ENCODE measurements at places on chromosomes 7 and 10.

- no peak for DNase-seq
Measured at GRCh38 chr7:83161186-83161585, 1.5 kb downstream of the PCLO start.

GRCh38 chr7:64625114-64626082, 40.5 kb upstream of the ZNF107 start:
- no peak for DNase-seq

- no peak for DNase-seq
Measured at GRCh38 chr10:124300224-124300623, 118.5 kb downstream of the OAT start.

DNA sequence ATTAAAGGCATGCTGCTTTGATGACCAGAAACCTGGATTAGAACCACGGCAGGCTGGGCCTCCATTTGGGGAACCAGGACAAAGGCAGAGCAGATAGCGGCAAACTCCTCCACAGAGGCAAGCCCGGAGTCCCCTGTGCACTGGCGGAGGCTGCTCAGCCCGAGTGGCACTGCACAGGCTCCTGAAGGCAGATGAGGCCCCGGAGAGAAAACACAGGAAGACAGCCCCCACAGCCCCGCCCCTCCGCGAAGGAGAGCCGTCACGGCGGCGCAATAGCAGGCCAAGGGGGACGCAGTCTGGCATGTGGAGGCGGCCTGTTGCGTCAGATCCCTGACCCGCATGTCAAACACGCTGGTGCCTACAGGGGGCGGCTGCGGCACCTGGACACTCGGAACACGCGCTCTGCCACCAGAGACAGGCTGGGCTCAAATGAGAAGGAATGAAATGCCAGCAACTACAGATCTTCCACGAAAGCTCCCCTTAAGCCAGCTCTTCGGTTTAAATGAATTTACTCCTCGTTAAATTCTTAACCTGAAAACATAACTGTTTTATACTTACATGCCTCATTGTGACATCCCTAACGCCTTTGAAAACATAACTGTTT, 128.5 kb downstream of the MAD1L1 start:
- DNase-seq, result peak; percentile 72

- no peak for DNase-seq
Measured at GRCh38 chr7:139648941-139649425, 125.5 kb downstream of the CLEC2L start.

DNA sequence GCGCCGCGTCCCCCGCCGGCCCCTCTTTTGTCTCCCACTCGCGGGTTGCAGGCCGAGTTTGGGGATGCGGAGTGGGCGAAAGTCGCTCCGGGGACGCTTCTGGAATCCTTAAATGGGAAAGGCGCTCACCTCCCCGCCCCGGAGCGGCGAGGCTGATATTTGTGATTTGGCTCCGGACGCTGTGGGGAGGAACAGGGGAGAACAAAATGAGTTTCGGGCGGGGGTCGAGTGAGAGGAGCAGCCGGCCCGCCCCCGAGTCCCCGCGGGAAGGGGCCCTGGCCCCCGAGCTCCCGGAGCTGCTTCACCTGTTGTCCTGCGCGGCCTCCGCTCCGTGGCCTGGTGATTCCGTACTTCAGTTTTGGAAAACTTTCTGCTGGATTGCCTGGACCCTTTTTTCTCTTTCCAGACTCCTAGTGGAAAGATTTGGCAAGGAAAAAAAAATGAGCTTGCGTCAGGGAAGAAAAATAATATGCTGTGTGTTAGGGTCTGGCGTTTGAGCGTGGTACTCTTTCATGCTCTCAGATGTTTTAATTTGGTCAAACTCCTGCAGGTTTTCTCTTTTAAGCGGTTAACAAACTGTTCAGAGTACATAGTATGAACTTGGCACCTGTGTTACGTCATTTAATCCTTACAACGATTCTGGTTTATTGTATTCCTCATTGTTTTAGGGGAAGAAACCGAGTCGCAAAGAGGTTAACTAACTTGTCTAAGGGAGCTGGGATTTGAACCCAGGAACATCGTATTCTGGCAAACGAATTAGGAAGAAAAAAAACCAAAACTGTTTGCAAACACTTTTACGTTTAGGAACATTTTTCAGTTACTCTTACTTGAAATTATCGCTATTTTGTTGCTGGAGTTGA, 924 bp downstream of the BMPR1A start:
- DNase-seq, result no peak

GRCh38 chr7:100119970-100120732, 717 bp downstream of the CNPY4 start:
- DNase-seq, result peak; percentile 69

- DNase-seq, result no peak
Measured at GRCh38 chr7:101740981-101741725, 76.3 kb upstream of the CUX1 start.

GRCh38 chr10:43314626-43315495, 48.0 kb upstream of the RASGEF1A start:
- DNase-seq, result no peak

DNA sequence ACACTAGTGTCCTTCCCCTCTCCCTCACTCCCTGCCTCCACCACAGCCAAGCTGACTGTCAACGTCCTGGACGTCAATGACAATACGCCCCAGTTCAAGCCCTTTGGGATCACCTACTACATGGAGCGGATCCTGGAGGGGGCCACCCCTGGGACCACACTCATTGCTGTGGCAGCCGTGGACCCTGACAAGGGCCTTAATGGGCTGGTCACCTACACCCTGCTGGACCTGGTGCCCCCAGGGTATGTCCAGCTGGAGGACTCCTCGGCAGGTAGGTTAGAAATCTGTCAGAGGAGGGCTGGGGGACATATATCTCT, 24.9 kb upstream of the VSIR start:
- no peak for DNase-seq

DNA sequence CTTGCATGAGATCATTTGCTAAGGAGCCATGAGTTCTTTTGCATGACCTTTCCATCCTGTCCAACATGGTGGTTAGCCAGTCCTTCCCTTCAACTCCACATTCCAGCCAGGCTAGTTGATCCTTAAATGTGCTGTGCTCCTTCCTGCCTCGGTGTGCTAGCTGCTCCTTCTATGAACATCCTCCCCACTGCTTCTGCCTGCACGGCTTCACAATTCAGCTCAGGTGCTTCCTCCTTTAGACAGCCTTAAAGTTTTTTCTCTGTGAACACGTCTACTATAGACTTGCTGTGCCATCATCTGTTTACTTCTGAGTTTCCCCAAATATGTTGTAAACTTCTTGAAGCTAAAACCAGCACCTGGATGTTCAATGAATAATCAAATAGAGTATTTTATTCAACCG, 95.5 kb downstream of the OTUD1 start:
- DNase-seq, result no peak

- DNase-seq, result peak; percentile 69
Measured at GRCh38 chr10:102583435-102584417, 60.6 kb upstream of the TRIM8 start.

- DNase-seq, result no peak
Measured at GRCh38 chr7:138167222-138167621, 91.0 kb downstream of the AKR1D1 start.

DNA sequence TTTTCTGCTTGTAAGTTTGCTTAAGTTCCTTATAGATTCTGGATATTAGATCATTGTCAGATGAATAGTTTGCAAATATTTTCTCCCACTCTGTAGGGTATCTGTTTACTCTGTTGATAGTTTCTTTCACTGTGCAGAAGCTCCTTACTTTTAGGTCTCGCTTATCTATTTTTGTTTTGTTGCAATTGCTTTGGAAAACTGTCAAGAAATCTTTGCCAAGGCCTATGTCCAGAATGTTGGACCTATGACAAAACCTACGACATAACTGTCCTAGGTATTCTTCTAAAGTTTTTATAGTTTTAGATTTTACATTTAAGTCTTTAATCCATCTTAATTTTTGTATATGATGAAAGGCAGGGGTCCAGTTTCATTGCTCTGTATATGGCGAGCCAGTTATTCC, 27.4 kb downstream of the COA1 start:
- DNase-seq, result no peak

DNA sequence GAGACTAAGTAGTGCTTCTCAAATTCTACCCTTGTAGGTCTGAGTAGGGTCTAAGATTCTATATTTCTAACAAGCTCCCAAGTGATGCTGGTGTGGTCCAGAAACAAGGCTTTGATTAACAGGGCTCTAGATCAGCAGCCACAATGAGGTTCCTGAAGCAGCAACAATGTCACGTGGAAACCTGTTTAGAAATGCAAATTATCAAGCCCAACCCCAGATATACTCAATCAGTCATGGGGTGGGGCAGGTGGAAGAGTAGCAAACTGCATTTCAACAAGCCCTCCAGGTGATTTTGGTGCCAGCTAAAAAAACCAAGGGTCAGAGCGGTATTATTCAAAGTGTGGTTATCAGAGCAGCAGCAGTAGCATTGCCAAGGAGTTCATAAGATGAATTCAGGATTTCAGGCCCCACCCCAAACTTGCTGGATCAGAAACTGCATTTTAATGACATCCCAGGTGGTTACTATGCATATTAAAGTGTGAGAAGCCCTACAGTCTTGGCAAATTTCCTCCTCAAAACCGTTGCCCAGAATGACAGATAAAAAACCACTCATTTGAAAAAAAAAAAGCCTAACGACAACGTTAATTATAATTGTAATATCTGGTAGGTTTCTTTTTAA, 199.2 kb downstream of the AHR start:
- DNase-seq, result no peak

DNA sequence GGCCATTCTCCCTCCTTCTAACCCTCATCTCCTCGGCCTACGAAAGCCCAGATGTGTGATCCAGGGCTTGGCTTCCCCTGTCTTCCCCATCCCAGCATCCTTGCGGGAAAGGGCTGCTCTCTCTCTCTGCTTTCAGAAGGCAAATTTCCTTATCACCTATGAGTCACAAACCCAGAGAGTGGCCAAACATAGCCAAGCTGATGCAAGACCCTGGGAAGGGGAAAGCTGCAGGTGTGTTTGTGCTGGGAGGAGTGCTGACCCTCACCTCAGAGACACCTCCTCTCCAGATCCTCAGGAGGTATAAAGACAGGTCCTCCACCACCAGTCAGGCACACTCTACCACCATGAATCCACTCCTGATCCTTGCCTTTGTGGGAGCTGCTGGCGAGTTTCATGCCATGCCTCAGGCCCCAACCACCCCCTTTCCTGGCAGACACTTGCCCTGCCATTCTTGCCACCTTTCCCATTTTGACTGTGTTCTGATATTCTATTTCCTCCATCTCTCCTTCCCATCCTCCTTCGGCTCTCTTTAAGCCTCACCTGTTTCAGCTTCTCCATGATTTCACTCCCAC, 10.6 kb upstream of the PRSS2 start:
- DNase-seq, result no peak

- DNase-seq, result no peak
Measured at GRCh38 chr7:38274486-38274885, 1.1 kb upstream of the TARP start.

DNA sequence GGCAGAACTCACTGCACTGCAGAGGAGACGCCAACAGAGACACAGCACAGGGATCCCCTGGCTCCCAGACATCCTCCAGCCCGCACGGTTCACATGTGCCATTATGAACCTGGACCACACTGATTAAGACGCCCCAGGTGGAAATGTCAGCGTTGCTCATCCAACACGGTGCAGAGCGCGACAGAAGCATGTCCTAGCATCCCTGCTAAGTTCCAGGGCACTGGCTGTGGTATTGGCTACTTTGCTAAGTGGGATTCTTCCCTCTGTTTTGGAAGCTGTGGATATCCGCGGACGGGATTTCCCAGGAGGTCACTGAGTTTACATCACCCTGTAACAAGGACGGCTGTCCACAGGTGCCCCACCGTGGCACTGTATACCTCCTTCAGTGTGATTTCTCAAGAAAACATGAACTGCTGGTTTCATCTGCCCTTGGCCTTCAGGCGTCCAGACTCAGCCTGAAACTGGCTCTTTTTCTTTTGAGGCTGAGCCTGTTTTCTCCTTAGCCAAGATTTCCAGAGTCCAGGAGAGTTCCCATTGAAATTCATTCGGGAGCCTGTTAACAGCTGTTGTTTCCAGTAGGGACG, 324.0 kb downstream of the WDR37 start:
- no peak for DNase-seq

DNA sequence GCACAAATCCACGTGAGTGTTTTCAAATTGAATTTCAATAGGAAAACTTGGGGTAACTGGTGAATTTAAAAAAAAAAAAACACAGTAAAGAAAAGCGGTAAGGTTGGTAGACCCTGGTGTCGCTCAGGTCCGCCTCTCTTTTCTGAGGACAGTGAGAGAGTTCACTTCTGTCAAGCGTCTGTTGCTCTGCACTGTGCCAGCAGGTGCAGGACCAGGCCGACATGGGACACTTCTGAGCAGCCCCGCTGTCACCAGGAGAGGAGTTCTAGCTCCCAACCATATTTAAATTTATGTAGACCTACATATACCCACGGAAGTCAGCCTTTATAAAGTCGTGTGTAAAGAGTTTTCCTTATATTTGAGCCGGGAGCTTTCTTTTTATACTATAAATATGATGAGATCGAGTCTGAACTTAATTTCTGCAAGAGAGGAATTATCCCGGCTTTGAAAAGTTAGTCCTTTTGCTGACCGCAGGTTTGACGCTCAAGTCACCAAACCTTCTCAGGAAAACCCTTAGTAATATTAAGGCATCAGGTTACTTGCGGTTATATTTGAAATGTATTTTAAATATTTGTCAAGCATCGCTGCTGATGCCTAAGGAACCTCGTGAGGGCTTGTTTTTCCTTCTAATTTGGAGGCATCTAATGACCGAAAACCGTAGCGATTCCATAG, 531 bp downstream of the IKZF1 start:
- DNase-seq, result peak; percentile 71

GRCh38 chr7:74584160-74584954, 73.2 kb upstream of the GTF2I start:
- DNase-seq, result no peak

GRCh38 chr7:134819401-134819800, 40.0 kb downstream of the CALD1 start:
- no peak for DNase-seq

DNA sequence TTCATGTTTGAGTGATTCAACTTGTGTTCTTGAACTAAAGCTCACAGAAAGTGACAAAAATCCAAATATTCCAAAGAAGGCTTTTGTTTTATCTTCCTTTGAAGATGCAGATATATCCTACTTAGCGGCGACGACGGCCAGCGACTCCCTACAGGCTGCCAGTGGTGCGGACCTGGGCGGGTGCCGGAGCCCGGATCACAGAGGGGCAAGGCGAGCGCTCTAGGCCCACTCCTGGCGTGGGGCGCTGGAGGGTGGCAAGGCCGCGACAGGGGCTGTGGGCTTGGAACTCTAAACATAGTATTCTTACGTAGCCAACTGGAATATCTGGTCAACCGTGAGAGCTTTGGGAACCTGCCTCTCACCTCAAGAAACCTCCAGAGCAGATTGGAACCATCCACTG, 914 bp upstream of the GIMAP7 start:
- DNase-seq, result no peak

DNA sequence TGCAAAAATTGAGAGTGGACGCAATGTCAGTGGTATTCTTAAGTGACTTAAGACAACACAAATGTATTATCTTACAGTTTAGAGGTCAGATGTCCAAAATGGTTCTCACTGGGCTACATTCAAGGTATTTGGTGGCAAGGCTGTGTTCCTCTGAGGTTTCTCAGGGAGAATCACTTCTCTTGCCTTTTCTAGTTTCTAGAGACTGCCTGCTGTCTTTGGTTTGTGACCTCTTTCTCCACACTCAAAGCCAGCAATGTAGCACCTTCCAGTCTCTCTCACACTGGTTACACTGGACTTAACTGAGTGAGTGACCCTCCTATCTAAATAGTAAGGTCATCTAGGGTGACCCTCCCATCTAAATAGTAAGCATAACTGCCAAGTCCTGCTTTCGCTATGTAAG, 613.2 kb upstream of the COBL start:
- DNase-seq, result no peak

All from T-cell (primary cell).